Upper lobe of left lung (tissue), 6 donors: ENCODE measurements at places on chromosomes 3 and 15.
A peak's percentile ranks its signal among the peaks of the same experiment; 100 is the strongest.

- peak; percentile 86 for DNase-seq
Observed at GRCh38 chr3:56467108-56467507, 1.2 kb downstream of the ERC2 start.

- DNase-seq: no peak
Observed at GRCh38 chr3:143809121-143809621, 39.1 kb downstream of the SLC9A9 start.

GRCh38 chr3:42013691-42014457 lies 52.0 kb upstream of the ULK4 start:
- DNase-seq: peak; percentile 59

- DNase-seq: no peak
Observed at GRCh38 chr15:80003171-80003570, 32.2 kb upstream of the BCL2A1 start.

DNA sequence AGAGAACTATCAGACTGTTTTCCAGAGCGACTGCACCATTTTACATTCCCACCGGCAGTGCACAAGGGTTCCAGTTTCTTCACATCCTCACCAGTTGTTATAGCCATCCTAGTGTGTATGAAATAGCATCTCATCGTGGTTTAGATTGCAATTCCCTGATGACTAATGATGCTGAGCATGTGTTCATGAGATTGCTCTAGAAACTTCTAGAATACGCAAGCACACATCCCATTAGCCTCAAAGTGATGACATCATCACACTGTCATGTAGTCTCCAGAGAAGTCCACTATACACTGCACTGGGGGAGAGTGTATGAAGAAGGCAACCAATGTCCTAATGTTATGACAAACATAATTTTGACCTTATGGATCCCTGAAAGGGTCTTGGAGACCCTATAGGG lies 30.1 kb downstream of the FBLN2 start:
- no peak for DNase-seq

GRCh38 chr3:136617198-136617597 lies 135.0 kb downstream of the STAG1 start:
- DNase-seq: no peak

DNA sequence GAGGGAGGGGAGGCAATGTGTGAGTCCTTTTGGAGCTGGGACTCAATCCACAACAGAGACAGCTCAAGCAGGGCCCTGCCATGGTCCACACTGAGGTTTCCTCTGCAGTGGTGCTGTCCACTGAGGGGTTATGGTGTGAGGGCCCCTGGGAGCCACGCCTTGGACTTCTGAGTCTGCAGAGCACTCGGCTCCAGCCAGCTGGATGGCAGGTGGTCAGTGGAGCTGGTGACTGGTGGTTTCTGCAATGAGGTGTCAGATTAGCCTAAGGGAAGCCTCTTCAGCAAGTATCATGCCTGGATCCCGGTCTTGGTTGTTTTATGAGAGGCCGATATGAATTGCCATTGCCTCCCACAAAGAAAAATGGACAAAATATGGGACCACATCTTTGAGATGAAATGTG lies 21.7 kb downstream of the LSM3 start:
- DNase-seq: no peak

DNA sequence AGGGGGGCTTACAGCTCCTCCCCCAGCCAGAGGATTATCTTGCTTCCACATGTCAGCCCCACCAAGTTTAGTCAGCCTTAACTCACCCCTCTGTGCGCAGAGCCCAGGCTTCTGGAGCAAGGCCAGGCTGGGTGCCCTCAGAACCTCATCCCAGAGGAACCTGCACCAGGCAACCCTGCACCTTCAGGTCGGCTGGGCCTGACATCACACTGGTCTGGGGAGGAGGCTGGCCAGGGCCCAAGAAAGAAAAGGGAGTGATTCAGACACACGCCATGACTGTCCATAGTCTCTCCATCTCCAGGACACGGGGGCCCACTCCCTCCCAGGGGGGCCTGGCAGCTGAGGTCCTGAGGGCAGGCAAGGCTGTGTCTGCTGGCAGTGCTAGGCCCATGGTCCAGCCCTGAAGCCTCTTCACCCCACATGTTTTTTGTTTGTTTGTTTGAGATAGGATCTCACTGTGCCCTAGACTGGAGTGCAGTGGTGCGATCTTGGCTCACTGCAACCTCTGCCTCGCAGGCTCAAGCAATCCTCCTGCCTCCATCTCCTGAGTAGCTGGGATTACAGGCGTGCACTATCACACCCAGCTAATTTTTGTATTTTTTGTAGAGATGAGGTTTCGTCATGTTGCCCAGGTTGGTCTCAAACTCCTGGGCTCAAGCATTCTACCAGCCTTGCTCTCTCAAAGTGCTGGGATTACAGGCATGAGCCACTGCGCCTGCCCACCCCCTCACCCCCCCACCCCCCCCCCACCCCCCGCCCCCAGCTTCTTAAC lies 11.1 kb downstream of the TNK2 start:
- no peak for DNase-seq

GRCh38 chr15:76799760-76800159 lies 105.4 kb downstream of the SCAPER start:
- DNase-seq: no peak

DNA sequence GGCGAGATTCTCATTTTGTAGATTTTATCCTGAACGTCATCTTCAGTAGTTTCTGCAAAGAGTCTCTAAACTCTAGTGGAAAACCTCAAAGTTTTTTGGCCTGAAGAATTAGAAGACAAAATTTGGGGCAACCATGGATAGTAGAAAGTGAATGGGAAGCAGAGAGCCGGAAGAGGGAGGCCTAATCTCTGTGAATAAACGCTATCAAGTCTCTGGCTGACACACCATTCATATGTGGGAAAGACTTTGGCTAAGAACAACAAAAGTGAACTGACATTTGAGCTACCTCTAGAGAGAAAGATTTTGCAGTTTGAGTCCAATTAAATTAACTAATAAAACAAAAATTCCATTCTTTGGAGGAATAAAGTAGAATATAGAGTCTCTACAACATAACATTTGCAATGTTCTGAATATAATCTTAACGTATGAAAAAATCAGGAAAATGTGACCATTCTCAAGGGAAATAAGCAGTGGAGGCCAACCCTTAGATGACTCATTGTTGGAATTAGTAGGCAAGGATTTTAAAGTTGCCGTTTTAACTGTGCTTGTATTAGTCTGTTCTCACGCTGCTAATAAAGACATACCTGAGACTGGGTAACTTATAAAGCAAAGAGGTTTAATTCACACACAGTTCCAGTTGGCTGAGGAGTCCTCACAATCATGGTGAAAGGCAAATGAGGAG lies 184.6 kb downstream of the C3orf38 start:
- DNase-seq: no peak

- no peak for DNase-seq
Observed at GRCh38 chr15:79364571-79365240, 53.8 kb downstream of the TMED3 start.

- DNase-seq: no peak
Observed at GRCh38 chr3:74139648-74140047, 474.8 kb downstream of the CNTN3 start.

- no peak for DNase-seq
Observed at GRCh38 chr3:23607184-23607847, 198.4 kb upstream of the UBE2E1 start.

DNA sequence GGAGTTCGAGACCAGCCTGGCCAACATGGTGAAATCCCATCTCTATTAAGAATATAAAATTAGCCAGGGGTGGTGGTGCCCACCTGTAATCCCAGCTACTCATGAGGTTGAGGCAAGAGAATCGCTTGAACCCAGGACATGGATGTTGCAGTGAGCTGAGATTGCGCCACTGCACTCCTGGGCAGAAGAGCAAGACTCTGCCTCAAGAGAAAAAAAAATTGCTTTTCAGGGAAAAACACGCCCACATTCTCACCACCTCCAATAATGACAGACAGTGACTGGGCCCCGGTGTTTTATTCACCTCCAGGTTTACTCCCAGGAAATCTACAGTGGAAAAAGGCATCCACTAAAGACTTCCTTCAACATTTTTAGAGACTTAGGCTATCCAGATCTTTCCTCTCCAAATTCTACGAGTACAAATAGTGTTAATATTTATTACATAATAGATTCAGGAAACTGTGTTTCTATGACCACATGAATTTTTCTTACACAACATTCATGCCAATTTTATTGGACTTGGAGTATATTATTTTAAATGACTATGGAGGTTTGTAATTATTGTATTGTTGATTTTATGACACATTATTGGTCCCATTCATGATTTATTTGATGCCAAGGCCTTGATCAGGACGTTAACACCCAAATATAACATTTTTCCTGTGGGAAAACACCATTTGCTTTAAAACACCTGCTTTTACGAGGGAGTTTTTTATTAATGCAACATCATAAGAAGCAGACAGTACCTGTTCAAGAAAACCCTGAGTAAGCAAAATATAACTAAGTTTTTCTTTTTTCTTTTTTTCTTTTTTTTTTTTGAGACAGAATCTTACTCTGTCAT lies 26.6 kb downstream of the IGF2BP2 start:
- no peak for DNase-seq

- DNase-seq: no peak
Observed at GRCh38 chr3:14640157-14640562, 11.4 kb upstream of the CCDC174 start.

DNA sequence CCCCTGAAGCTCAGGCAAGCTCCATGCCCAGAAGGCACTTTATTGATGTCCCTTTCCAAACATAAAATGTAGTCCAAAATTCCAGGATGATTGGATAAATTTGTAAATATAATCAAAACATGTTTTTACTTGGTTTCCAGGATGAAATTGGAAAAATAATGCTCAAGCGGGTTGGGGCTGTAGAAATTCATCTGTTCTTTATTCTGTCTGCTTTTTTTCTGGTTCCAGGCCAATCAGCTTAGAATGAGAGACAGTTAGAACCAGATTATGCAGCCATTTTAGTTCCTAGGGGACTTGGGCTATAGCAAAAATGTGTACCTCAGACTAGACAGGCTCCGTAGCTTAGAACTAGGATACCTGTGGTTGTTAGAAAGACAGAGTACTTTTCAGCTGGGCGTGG lies 450.8 kb downstream of the MCTP2 start:
- no peak for DNase-seq

DNA sequence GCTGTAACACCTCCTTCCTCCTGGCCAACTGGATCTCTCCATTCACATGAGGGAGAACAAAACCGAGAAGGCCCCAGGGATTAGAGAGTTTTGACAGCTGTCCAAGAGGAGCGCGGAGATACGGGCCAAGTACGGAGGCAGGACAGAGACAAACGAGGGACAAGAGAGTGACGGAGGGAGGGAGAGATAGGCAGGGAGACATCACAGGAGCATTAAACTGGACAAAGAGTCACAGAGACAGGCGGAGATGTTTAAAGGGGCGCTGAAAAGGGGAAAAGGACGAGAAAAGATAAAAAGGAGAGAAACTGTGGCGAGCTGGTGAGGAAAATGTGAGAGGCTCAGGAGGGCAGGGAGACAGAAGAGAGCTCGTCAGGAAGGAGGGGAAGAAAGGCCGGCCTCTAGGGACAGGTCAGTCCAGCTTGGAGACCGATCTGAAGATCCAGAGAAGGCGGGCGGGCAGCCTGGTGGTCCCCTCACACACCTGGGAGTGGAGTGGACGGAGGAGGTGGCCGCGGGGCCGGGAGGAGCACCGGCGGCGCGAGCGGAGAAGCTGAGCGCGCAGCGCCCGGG lies 40.5 kb upstream of the ROPN1 start:
- no peak for DNase-seq

- DNase-seq: peak; percentile 75
Observed at GRCh38 chr15:79090487-79091203, at the start of gene RASGRF1. TSS of gene RASGRF1 (minus strand) at chr15:79090780. CDS start at chr15:79090498, 282 bp downstream.

DNA sequence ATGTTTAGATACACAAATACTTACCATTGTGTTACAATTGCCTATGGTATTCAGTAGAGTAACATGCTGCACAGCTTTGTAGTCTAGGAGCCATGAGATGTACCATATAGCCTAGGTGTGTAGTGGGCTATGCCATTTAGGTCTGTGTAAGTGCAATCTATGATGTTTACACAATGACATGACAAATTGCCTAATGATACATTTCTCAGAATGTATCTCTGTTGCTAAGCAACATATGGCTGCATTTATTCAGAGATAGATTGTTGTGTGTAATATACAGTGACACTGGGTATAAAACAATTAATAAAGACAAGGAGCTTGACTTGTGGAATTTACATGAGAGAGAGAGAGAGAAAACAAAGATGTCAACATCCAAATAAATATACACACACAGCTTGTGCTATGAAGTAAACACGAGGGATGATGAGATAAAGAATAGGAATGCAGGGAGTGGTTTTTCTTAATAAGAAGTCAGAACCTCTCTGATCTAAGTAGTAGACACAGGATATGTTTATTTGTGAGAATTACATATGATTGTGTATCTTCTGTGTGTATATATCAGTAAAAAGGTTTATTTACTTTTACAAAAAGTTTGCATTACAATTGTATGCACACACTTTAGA lies 110.0 kb downstream of the KCNAB1 start:
- no peak for DNase-seq

DNA sequence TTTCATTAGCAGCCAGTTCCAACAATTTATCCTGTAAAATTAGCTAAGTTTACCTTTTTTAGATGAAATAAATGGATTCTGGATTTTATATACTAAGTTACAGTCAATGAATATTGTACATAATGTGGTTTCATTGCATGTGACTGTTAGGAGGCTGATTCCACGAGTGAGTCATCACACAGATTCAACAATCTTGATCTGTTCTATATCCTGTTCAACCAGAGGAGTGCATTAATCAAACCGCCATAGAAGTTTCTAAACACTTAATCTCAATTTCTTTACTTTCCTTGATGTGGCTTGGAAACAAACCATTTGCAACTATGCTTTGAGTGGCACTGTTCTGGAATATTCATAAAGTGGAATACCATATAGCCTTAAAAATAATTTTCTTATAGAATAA lies 15.3 kb downstream of the DNAJC13 start:
- no peak for DNase-seq

- no peak for DNase-seq
Observed at GRCh38 chr3:157104928-157105652, 54.9 kb downstream of the CCNL1 start.

GRCh38 chr3:35966629-35967464 lies 327.5 kb downstream of the ARPP21 start:
- no peak for DNase-seq

DNA sequence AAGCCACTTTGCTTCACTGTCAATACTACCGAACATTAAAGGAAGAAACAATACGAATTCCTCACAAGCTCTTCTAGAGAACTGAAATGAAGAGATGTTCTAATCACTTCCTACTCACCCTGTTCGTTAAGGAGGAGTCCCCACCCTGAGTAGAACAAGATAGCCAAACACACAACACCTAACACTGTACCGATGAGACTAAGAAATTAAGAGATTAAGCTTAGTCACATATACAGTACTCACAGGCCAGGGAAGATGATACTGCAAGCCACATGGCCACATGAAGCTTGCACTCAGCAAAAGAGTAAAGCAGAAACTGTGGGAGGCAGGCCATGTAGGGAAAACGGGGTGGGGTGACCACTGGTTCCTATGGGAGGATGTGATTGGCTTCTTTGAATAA lies 48.0 kb downstream of the CGGBP1 start:
- no peak for DNase-seq

GRCh38 chr15:58742819-58743502 lies 6.5 kb downstream of the ADAM10 start:
- DNase-seq: no peak
